ENCODE measurements at places on chromosomes 13 and 19.
A peak's percentile ranks its signal among the peaks of the same experiment; 100 is the strongest.

DNA sequence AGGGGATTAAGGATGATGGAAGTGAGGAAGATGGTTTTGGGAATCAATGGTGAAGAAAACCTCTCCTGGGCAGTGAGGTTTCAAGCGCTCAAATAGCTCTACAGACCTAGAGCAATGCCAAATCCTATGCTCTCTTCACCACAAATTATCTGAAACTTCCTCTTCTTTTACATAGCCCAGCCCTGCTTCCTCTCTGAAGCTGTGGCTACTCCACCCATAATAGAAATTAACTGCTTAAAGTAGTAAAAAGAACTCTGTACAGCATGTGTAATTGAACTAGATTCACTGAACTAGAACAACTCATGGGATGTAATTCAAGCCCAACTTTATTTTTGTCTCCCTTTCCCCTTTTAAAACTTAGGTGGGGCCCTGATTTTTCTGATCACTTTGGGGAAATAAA is 20.4 kb upstream of the IFT88 start:
- H3K27ac ChIP-seq = no peak overlapping the region
- peaks cover 6% of the 10 kb centered on the region for H3K27me3 ChIP-seq
- no peaks in the 10 kb centered on the region for H3K4me1 ChIP-seq
- H3K4me3 ChIP-seq = no peak overlapping the region
- H3K36me3 ChIP-seq = no peaks in the 10 kb centered on the region

DNA sequence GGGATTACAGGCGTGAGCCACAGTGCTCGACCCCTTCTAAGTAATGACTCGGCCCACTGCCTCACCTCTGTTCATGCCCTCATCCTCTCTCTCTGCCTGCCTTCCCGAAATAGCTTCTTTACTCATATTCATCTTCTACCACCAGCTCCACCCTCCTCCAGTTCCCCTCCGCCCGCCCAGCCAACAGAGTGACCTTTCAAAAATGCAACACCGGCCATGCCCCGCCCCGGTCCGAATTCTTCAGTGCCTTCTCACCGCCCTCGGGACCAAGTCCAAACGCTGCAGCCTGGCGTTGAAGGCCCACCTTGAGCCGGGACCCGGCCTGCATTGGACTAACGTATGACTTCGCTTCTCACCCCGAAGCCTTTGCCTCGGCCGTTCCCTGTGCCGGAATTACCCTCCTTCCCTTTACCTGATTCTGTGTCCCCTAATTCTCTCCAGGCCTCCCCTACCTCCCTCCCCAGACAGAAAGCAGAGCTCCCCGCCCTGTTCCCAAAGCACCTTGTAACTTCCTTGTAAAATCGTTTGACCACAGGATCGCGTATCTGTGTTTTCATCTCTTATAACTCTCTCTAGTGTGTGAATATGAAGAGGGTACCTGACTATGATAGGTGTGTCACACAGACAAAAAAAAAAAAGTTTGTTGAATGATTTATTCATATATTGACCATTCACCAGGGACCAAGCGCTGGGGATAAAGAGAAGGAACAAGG is 8.1 kb upstream of the MUC16 start:
- no peaks in the 10 kb centered on the region for H3K4me1 ChIP-seq
- H3K4me3 ChIP-seq = no peak overlapping the region
- no peaks in the 10 kb centered on the region for H3K36me3 ChIP-seq
- no peak for DNase-seq
- no peak overlapping the region for H3K27ac ChIP-seq

GRCh38 chr19:44280916-44281315 is 21.2 kb downstream of the ZNF233 start:
- H3K4me3 ChIP-seq = no peak overlapping the region
- H3K4me1 ChIP-seq = no peaks in the 10 kb centered on the region
- H3K27me3 ChIP-seq = no peaks in the 10 kb centered on the region
- H3K27ac ChIP-seq = no peak overlapping the region

GRCh38 chr19:49213791-49214190 is 56.2 kb downstream of the TRPM4 start:
- H3K27me3 ChIP-seq = peaks cover 3% of the 10 kb centered on the region
- no peak overlapping the region for H3K27ac ChIP-seq
- no peaks in the 10 kb centered on the region for H3K4me1 ChIP-seq
- H3K36me3 ChIP-seq = no peaks in the 10 kb centered on the region
- no peak overlapping the region for H3K4me3 ChIP-seq

DNA sequence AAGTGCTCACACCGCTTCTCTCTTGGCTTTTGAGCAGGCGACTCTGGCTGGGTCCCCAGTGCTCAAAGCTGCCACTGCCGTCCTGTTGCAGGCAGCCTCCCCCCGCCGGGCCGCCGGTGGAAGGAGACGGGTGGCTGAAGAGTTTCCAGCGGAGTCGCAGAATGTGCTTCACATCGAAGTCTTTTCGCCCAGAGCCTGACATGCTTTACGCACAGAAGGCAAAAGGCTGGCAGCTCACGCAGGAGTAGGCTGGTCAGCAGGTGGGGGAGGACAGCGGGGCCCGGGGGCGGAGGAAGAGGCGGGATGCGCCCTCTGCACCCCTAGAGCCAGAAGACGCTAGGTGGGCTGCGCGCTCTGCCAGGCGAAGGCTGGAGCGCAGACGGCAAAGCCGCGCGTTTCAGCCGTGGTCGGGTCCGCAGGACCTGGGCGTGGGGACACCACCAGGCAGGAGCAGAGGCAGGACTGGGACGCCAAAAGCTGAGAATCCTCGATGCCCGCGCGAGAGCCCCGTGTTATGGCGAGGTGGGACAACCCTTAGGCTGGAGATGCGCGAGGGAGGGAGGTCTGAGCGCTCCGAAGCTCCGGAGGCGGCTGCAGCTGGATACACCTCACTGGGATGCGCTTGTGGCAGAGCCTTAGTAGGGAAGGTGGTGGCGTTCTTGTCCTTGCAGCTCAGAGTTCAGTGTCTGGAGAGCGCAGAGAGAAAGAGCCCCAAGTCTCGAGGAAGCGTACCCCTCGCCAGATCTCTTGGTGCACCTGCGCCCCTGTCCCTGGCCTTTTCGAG is at the start of gene ATXN8OS:
ATXN8OS (plus strand) TSS at position 329 of the 784 bp plus-strand sequence.
- no peaks in the 10 kb centered on the region for H3K27me3 ChIP-seq
- H3K36me3 ChIP-seq = no peaks in the 10 kb centered on the region
- DNase-seq = no peak
- no peak within 1 kb of the TSS for H3K27ac ChIP-seq

- no peaks in the 10 kb centered on the region for H3K4me1 ChIP-seq
- no peak overlapping the region for H3K27ac ChIP-seq
- no peaks in the 10 kb centered on the region for H3K27me3 ChIP-seq
Observed at GRCh38 chr13:94259984-94260383, 219.5 kb downstream of the DCT start.

- H3K4me1 ChIP-seq = no peaks in the 10 kb centered on the region
- H3K36me3 ChIP-seq = no peaks in the 10 kb centered on the region
- DNase-seq = no peak
- H3K27me3 ChIP-seq = peaks cover 24% of the 10 kb centered on the region
- H3K4me3 ChIP-seq = no peak overlapping the region
Observed at GRCh38 chr19:1678073-1678472, 25.7 kb upstream of the TCF3 start.

- H3K36me3 ChIP-seq = no peaks in the 10 kb centered on the region
- H3K27ac ChIP-seq = no peak overlapping the region
- H3K4me3 ChIP-seq = no peak overlapping the region
- no peaks in the 10 kb centered on the region for H3K4me1 ChIP-seq
- DNase-seq = no peak
- H3K27me3 ChIP-seq = peaks cover 5% of the 10 kb centered on the region
Observed at GRCh38 chr19:41697198-41697855, 9.3 kb upstream of the CEACAM7 start.

GRCh38 chr13:86445206-86445605 is 646.0 kb upstream of the SLITRK6 start:
- no peaks in the 10 kb centered on the region for H3K27me3 ChIP-seq
- H3K4me1 ChIP-seq = no peaks in the 10 kb centered on the region
- no peaks in the 10 kb centered on the region for H3K36me3 ChIP-seq

- peaks cover 38% of the 10 kb centered on the region for H3K4me1 ChIP-seq
- DNase-seq = no peak
Observed at GRCh38 chr19:16385296-16385695, 60.7 kb downstream of the KLF2 start.

DNA sequence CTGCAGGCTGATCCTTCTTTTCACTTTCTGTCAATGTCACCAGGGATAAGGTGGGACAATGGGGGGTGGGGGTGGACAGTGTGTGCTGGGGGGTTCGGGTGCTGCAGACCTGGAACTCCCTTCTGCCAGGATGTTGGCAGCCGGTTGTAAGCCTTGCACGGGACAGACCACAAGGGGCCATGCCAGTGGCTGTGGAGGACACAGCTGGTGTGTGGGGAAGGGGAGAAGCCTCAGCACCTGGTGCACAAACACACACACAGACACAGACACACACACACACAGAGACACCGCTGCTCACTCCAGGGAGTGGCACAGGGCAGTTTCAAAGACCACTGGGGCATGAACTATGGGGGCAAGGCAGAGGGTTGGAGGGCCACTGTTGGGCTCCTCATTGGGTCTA is 3.6 kb downstream of the F2RL3 start:
- no peak for DNase-seq
- peaks cover 15% of the 10 kb centered on the region for H3K27me3 ChIP-seq
- no peaks in the 10 kb centered on the region for H3K4me1 ChIP-seq
- H3K36me3 ChIP-seq = no peaks in the 10 kb centered on the region
- H3K4me3 ChIP-seq = no peak overlapping the region

GRCh38 chr13:51246418-51247277 is 24.4 kb downstream of the FAM124A start:
- H3K27me3 ChIP-seq = peaks cover 3% of the 10 kb centered on the region
- H3K4me1 ChIP-seq = no peaks in the 10 kb centered on the region
- H3K36me3 ChIP-seq = no peaks in the 10 kb centered on the region
- no peak overlapping the region for H3K27ac ChIP-seq

DNA sequence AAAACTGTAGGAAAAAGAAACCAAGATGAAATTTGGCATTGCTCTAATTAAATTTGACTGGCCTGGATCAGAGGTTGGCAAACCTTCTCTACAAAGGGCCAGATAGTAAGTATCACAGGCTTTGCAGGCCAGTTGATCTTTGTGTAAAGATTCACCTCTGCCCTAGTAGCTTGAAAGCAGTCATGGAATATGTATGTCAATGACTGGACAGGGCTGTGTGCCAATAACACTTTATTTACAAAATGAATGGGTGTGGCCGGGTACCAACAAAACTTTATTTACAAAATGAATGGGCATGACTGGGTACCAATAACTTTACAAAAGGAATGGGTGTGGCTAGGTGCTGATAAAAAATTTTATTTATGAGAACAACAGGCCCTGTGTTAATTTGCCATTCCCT is 20.0 kb downstream of the SIN3B start:
- H3K4me1 ChIP-seq = no peaks in the 10 kb centered on the region
- no peak overlapping the region for H3K4me3 ChIP-seq
- DNase-seq = no peak
- H3K27me3 ChIP-seq = no peaks in the 10 kb centered on the region

DNA sequence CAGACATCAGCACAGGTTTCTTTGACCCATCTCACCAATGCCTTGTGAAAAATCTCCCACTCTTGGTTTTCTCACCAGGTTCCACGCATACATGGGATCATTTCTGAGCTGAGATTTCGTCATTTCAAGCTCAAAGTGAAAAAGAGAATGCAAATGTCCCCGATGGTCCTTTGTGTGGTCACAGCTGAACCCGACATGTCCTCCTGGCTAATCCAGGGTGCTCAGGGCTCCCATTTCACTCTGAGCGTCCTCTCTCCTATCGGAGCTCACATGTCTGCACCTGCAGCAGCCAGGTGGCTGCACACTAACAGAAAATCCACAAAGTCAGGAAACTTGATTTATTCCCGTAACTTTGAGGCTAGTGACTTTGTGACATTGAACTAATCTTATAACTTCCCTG is 9.3 kb upstream of the CEACAM3 start:
- H3K36me3 ChIP-seq = no peaks in the 10 kb centered on the region
- peaks cover 18% of the 10 kb centered on the region for H3K4me1 ChIP-seq
- no peak for DNase-seq
- no peak overlapping the region for H3K27ac ChIP-seq
- H3K4me3 ChIP-seq = no peak overlapping the region

DNA sequence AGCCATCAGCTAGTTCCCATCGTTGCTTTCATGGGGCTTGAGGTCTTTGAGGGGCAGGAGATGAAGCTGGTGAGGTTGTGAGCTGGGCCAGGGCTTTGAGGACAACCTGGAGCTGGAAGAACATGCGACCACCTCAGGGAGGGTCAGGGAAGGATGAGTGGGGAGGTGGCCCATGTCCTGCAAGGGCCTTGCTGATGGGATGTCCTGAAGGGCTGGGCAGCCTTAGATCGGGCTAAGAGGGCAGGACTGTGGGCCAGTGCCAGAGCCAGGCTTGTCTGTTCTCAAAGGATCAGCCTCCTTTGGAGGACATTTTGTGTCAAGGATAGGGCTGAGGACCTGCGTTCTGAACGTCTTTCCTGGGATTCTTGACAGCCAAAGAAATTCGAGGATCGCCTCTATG is 10.5 kb downstream of the CYTH2 start:
- peaks cover 18% of the 10 kb centered on the region for H3K4me1 ChIP-seq
- H3K36me3 ChIP-seq = peaks cover 11% of the 10 kb centered on the region
- peak overlapping the region; percentile 61 for H3K4me3 ChIP-seq
- no peaks in the 10 kb centered on the region for H3K27me3 ChIP-seq

GRCh38 chr19:17037966-17038500 is 11.4 kb upstream of the CPAMD8 start:
- H3K4me3 ChIP-seq = no peak overlapping the region
- DNase-seq = no peak
- H3K36me3 ChIP-seq = no peaks in the 10 kb centered on the region
- H3K4me1 ChIP-seq = no peaks in the 10 kb centered on the region
- peaks cover 5% of the 10 kb centered on the region for H3K27me3 ChIP-seq

- no peak for DNase-seq
- no peak overlapping the region for H3K4me3 ChIP-seq
- peaks cover 6% of the 10 kb centered on the region for H3K4me1 ChIP-seq
- H3K27ac ChIP-seq = no peak overlapping the region
- peaks cover 10% of the 10 kb centered on the region for H3K27me3 ChIP-seq
Observed at GRCh38 chr19:35118268-35119020, 2.8 kb downstream of the FXYD3 start.

- no peak overlapping the region for H3K27ac ChIP-seq
- no peaks in the 10 kb centered on the region for H3K36me3 ChIP-seq
- no peaks in the 10 kb centered on the region for H3K4me1 ChIP-seq
- DNase-seq = no peak
- no peaks in the 10 kb centered on the region for H3K27me3 ChIP-seq
Observed at GRCh38 chr13:85725433-85725832, 73.8 kb downstream of the SLITRK6 start.

- no peaks in the 10 kb centered on the region for H3K36me3 ChIP-seq
- no peak overlapping the region for H3K4me3 ChIP-seq
- DNase-seq = no peak
- no peaks in the 10 kb centered on the region for H3K4me1 ChIP-seq
Observed at GRCh38 chr13:56166864-56167263, 973.9 kb upstream of the PRR20A start.

DNA sequence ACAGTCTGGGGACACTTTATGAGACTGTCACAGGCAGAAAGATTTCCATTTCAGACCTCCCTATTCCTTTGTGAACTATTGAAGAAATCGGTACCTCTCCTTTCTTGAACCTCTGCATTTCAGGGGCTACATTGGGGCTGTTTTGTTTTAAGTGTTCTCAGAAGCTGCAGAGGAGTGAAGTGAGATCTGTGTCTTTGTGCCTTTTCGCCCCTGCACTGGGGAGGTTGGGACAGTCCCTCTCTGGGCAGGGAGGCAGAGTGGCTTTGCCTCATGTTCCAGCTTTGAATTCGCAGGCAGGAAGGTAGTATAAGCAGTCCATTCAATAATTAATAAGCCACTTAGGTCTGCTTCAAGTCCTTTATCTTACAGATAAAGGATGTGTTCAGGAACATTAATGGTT is 9.5 kb upstream of the AMER2 start:
- no peak for DNase-seq
- H3K36me3 ChIP-seq = no peaks in the 10 kb centered on the region
- H3K4me1 ChIP-seq = no peaks in the 10 kb centered on the region
- H3K27me3 ChIP-seq = peaks cover 19% of the 10 kb centered on the region
- H3K27ac ChIP-seq = no peak overlapping the region
